ENCODE measurements at places on chromosomes 5 and 9.

DNA sequence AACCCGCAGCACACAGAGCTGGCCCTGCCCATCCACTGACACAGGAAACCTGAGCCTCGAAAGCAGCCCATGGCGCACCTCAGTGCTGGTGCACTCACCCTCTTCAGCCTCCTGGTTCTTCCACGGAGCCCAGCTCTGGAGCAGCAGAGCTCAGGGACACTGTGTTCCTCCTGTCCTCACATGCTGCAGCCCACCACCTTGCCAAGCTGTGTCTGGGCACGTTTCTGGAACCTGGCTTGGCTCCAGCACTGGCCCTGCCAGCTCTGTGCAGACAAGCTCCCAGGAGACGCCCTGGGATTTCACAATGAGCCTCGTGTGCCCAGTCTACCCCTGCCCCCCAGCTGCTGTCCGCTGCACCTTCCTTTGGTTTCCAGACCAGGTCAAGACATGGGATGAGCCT lies 119.5 kb downstream of the SYK start:
- DNase-seq, result no peak

DNA sequence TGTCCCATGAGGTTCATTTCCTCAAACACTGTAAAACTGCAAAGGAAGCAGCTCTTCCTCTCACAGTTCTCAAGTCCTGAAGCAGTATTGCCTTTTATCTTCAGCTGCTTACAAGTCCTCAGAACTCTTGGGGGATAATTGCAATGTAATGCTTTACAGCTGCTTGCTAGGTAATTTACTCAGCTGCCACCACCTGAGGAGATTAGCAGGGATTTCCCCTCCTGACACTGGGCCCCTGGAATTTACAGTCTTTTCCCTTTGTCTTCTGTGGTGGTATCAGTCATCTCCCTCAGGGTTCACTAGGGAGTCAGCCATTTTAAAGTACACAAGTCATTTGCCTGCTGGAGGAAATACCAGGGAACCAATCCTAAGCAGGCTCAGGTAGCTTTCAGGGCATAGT lies 754.3 kb upstream of the GRAMD2B start:
- no peak for DNase-seq

GRCh38 chr5:7926720-7927119 lies 57.8 kb downstream of the MTRR start:
- DNase-seq, result no peak

GRCh38 chr5:96008987-96009647 lies 47.5 kb upstream of the ELL2 start:
- no peak for DNase-seq

All from CD8-positive, alpha-beta memory T cell (primary cell).